ENCODE measurements at places on chromosomes 11 and 22.

DNA sequence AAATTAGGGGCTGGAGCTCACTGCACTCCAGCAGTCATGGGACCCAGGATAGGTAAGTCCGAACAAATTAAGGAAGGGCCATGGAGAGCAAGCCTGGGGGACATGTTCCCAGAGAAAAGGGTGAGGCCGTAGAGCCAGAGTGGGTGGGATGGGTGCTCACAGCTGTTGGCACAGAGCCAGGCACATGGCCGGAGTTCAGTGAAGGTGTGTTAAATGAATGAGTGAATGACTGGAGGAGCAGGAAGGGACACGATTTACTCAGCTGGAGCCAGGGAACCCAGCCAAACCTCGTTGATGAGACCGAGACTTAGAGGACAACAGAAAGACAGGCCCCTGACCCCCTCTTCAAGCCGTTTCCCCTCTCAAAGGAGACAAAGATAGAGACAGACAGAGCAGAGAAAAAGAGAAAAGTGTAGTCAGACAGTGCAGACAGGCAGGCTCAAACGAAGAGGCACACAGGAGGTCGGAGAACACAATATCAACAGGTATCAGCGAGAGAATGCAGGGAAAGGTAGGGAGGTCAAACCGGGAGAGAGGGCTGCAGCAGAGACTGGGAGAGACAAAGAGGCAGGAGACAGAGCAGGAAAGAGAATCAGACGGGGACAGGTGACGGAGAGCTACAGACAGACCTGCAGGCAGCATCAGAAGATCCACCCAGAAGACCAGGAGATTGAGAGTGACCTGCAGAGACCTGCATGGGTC is 590 bp downstream of the SLCO2B1 start:
- H3K4me3 ChIP-seq: no peak overlapping the region
- H3K36me3 ChIP-seq: no peaks in the 10 kb centered on the region
- no peak overlapping the region for H3K27ac ChIP-seq
- H3K27me3 ChIP-seq: peaks cover 19% of the 10 kb centered on the region
- no peaks in the 10 kb centered on the region for H3K4me1 ChIP-seq
- DNase-seq: no peak

GRCh38 chr11:123653827-123654565 is 428 bp downstream of the SCN3B start:
- H3K27ac ChIP-seq: no peak overlapping the region
- DNase-seq: no peak
- peaks cover 1% of the 10 kb centered on the region for H3K4me1 ChIP-seq
- H3K36me3 ChIP-seq: peaks cover 15% of the 10 kb centered on the region
- peak overlapping the region; percentile 59 for H3K4me3 ChIP-seq

DNA sequence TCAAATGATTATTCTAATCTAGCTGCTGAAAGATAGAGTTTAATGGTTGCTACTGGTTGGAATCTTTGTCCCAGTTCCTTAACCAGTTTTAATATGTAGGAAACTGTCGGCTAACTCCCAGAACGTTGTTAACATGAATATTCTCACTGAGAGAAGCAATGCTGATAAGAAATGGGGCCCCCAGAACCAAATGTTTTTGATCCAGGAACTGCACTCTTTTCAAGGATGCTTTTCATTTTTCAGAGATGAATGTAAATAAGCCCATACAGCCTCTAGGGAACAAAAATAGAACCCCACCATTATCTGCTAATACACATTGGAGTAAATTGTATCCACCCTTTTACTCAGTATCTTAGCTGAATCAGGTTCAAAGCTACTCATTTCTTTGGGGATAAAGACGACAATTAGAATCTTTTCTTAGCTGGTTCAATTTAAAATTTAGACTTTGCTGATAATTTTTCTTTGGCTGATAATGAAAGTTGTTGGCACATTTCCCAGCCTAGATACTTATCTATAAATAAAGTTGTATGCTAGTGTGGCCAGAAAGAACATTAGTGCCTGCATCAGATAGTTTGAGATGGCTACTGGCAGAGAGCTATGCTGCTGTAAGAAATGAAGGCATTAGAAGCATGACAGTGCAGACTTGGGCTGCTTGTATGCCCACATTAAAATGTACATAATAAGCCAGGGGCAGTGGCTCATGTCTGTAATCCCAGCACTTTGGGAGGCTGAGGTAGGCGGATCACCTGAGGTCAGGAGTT is 323.3 kb upstream of the PDGFD start:
- no peak overlapping the region for H3K4me3 ChIP-seq
- H3K27me3 ChIP-seq: no peaks in the 10 kb centered on the region
- H3K36me3 ChIP-seq: peaks cover 21% of the 10 kb centered on the region
- H3K27ac ChIP-seq: no peak overlapping the region
- no peak for DNase-seq

DNA sequence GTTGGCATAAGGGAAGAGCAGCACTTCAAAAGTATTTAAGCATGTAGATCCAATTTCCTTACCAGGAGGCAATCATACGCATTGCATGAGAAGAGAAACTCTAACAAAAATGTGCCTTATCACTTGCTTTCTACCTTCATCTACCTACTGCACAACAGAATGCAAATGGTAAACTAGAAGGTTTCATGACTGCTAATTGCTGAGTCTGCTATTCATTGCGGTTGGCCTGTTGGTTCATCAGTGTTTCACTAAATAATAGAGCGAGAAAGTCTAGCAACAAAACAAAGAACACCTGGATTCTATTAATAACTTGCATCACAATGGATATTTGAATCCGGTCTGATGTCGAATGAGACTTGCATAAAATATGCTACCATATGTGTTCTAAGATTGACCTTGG is 229.0 kb downstream of the OPCML start:
- no peaks in the 10 kb centered on the region for H3K4me1 ChIP-seq
- DNase-seq: no peak
- H3K27ac ChIP-seq: no peak overlapping the region
- H3K36me3 ChIP-seq: no peaks in the 10 kb centered on the region
- H3K4me3 ChIP-seq: no peak overlapping the region
- no peaks in the 10 kb centered on the region for H3K27me3 ChIP-seq

GRCh38 chr11:19718951-19719350 is 6.3 kb downstream of the NAV2 start:
- peaks cover 29% of the 10 kb centered on the region for H3K27me3 ChIP-seq
- no peaks in the 10 kb centered on the region for H3K36me3 ChIP-seq
- no peak for DNase-seq
- no peak overlapping the region for H3K4me3 ChIP-seq
- H3K4me1 ChIP-seq: peaks cover 24% of the 10 kb centered on the region
- H3K27ac ChIP-seq: no peak overlapping the region

DNA sequence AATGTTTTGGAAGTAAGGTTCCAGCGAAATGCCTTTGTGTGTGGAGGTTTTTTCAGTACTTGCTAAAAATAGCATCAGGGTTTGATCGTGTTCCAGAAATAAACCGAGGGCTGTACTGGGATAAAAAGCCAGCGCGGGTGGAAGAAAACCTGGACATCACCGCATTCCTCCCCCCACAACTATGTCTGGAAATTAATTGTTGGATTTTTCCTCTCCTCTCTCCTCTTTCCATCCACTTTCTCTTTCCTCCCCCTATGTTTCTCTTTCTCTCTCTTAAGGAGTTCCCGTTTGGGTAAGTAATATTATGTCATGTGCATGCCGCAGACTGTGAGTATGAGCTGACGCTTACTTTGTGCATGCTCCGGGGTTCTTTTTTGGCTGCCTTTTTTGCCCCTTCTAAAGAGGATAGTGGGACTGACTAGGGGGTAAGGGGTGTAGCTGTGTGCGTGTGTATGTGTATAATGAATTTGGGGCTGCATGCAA is 104.2 kb upstream of the HSD17B12 start:
- H3K27ac ChIP-seq: no peak overlapping the region
- H3K27me3 ChIP-seq: peaks cover 72% of the 10 kb centered on the region
- no peak for DNase-seq
- H3K4me3 ChIP-seq: no peak overlapping the region

DNA sequence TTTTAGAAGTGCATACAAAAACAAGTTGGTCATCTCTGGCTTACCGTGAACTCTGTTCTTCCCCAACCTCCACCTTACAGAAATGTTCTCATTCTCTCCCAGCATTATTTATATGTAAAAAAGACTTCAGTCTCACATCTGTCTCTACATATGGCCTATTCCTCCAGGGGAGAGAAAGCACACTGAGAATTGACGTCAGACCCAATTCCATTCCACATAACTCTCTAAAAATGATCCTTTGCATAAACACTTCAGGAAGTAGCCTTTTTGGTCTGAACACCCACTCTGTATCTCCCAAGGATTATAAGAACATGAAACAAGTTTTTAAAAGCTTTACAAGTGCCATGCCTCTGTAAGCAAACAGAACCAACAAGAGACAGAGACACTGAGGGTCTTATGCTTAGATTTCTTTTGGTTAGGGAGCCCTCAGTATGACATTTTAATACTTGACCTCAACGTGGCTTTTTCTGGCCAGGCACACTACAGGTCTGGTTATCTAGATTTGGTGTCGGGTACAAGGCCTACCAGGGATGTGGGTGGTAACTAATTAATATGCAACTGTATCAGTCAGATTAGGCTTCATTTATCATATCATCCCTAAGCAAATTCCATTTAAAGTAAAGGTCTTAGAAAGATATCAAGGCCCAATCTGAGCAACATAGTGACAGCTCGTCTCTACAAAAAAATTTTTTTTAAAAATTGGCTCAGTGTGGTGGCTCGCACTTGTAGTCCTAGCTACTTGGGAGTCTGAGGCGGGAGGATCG is 48.5 kb upstream of the PPP2R1B start:
- H3K4me1 ChIP-seq: no peaks in the 10 kb centered on the region
- no peak overlapping the region for H3K4me3 ChIP-seq
- no peaks in the 10 kb centered on the region for H3K27me3 ChIP-seq
- no peak for DNase-seq

DNA sequence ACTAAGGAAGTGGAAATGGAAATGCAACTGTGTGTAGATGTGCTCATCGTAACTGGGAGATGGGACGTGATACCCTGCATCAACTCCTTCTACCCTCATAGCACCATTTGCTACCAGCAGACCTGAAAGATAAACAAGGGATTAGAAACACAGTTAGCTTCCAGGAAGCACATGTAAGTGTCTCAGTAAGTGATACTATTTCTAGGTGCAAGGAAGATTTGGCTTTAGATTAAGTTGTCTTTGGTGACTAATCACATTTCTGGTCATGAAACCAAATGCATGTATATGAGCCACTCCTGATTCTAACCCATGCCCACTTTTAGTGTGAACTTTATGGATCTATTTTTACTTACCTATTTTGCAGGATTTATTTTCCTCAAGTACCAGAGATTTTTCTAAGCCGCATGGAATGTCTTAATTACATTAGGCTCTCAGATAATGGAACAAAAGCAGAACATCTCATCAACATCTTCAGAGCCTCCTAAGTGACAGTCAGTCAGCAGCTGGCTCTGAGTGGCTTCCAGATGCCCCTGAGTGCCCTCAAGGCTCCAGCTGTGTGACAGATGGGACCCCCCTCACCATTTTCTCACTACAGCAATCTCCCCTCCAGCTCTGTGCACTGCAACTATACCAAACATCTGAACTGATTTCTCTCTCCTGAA is 21.2 kb downstream of the SLC5A12 start:
- H3K27ac ChIP-seq: no peak overlapping the region
- peaks cover 4% of the 10 kb centered on the region for H3K36me3 ChIP-seq
- no peak for DNase-seq
- no peaks in the 10 kb centered on the region for H3K27me3 ChIP-seq

DNA sequence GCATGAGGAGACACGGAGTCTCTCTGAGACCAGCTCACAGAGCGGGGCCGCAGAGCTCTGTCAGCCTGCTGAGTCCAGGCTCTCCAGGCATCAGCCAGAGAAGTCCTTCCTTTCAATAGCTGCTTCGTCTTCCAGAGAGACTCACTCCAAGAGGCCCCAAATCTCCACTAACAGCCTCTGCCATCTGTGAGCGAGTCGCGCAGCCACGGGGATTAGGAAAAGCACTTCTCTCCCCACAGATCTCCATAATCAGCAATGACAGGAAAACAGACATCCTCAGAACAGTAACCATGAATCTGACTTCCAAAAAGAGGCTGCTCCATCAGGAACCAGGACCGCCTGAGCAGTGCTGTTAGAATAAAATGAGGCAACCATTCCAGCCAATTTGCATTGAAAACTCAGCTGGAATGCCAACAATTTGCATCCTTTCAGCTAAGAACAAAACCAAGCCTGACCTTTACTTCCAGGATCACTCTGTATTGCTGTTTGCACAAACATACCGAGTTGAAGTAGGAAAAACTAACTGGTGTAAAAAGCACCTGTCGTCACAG is 65.4 kb downstream of the SMCO4 start:
- H3K27ac ChIP-seq: no peak overlapping the region
- no peaks in the 10 kb centered on the region for H3K36me3 ChIP-seq
- DNase-seq: no peak
- no peaks in the 10 kb centered on the region for H3K27me3 ChIP-seq
- H3K4me1 ChIP-seq: no peaks in the 10 kb centered on the region

DNA sequence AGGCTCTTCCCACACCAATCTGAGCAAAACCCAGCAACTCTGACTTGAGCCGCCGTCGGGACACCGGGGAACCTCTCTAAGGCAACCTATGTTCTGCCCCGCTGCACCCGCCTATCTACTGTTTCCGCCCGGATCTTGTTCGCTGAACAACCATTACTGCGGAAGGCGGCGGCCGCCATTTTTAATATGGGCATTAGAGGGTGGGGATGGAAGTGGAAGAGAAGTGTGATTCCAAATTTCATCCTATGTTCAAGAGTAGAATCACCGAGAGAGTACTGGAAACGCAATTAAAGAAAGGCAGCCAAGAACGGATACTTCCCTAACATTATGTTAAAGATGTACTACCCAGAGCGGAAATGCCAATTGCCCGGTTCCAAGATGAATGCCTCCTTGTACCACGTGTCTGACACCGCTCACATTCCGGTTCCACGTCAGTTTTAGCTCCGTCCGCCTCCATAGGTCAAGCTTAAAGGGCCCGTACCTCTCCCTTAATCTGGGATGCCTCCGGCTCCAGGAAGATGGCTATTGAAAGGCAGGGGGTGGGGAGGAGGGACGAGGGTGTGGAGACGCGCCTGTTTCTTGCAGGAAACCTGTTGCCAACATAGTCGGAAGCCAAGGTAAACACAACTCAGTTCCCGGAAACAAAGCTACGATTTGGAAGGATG is at the start of gene DPAGT1:
TSS of gene DPAGT1 (minus strand) at position 95 of the 665 bp plus-strand sequence. CDS start 198 bp downstream, outside the sequence.
- H3K27me3 ChIP-seq: no peaks in the 10 kb centered on the region
- peak within 1 kb of the TSS; percentile 99 for H3K27ac ChIP-seq
- H3K4me1 ChIP-seq: peaks cover 33% of the 10 kb centered on the region
- H3K4me3 ChIP-seq: peak within 1 kb of the TSS; percentile 92
- DNase-seq: peak; percentile 88

GRCh38 chr11:33461369-33462125 is 204.4 kb downstream of the HIPK3 start:
- no peak overlapping the region for H3K4me3 ChIP-seq
- H3K27me3 ChIP-seq: peaks cover 38% of the 10 kb centered on the region
- no peaks in the 10 kb centered on the region for H3K4me1 ChIP-seq
- no peak for DNase-seq
- no peaks in the 10 kb centered on the region for H3K36me3 ChIP-seq
- no peak overlapping the region for H3K27ac ChIP-seq

- no peak overlapping the region for H3K4me3 ChIP-seq
- H3K36me3 ChIP-seq: no peaks in the 10 kb centered on the region
- no peak for DNase-seq
- H3K4me1 ChIP-seq: peaks cover 4% of the 10 kb centered on the region
These were observed 169.9 kb downstream of the SHANK2 start for GRCh38 chr11:71082454-71082853.
